Nucleus accumbens (tissue), 56 donors: ENCODE measurements at places on chromosomes 5 and 9.

GRCh38 chr9:134680393-134681060, 38.9 kb downstream of the COL5A1 start:
- no peak for DNase-seq

DNA sequence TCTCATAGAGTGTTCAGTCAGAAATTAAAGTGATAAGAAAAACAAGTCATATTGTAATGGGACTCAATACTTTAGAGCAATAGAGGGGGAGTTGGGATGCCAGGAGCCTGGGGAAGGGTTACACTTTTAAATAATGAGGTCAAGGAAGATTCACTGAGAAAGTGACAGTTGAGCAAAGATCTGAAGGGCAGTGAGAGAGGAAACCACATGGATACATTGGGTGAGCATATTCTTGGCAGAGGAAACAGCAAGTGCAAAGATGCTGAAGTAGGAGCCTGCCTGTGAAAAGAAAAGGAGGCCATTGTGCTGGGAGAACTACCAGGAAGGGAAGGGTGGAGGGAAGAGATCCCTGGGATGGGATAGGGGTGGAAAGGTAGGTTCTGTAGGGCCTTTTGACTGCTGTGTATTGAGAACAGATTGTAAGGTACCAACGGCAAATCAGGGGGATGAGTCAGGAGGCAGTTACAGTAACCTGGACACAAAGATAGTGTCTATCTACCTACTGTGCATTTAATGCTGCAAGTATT, 79.4 kb downstream of the PAM start:
- no peak for DNase-seq

GRCh38 chr9:26527931-26528330, 364.7 kb downstream of the CAAP1 start:
- no peak for DNase-seq

DNA sequence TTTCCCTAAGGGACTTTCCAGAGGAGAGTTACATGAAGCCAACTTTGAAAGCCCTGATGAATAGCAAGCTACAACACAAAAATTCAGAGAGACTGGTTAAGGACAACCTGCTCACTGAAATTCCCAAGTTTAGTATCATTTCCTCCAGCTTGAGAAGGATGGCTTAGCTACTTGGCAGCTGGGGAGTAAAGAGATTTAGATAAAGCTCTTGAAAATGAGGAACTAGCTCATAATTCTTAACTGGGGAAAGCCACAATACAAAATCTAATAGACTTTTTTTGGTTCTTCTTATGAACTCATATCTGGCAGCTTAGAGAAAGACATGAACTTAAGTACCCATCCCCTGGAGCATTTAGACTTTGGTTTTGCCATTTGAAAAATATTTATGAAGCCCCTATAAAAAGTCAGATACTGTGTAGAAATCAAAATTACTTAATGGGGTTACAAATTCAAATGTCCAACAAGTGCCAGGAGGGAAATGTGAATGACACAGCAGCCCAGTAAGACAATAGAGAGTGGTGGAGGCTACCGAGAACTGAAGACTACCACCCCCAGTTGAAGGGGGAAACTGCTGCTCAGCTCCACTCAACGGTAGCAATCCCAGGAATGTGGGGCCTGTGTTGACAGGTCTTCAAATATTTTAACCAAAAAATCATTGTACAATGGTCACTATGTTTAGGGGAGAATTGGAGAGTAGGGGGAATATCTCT, 79.4 kb upstream of the ADRB2 start:
- DNase-seq = no peak

DNA sequence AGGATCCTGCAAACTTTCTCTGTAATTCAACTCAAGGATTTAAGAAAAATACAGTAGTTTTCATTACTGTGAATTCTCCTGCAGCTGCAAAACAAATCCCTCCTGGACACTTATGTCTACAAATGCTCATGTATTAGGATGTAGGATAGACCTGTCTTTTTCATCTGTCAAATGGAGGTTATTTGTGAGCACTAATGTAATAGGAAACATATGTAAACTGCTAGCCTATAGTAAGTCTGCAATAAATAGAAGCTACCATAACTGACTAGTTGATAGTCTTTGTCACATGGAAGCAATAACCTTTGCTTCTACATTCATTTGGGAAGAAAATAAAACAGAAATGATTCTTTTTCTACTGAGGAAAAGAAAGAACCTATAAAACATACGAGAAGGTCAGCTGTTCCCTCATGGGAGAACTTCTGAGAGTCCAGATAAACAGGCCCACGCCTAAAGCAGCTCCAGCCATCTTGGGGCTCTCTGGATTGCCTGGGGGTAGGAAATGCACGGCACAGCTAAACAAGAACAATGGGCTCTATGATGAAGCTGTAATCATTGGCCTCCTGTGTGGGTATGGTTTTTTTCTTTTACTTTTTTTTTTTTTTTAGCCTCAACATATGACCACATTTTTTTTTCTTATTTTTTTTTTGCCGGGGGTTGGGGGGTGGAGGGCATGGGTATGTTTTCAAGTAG, 6.2 kb downstream of the KCNV2 start:
- DNase-seq = no peak

GRCh38 chr9:114804505-114804904, 1.3 kb downstream of the TNFSF15 start:
- no peak for DNase-seq

DNA sequence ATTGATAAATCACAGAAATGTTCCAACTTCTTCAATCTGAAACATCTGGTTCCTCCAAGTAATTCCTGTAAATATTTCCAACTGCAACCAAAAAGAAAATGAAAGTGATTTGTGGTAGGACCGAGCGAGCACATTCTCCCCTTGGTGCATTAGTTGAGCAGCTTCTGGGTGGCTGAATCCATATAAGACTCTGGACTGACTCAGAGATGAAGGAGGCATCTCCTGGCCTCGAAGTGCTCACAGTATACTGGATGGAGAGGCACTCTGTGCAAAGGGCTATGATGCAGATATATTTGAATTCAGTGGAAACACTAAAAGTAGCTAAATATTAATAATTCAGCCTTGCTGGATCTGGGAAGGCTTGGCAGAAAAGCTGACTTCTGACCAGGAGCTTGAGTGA, 265.0 kb downstream of the MARCHF11 start:
- DNase-seq = no peak

- no peak for DNase-seq
Measured at GRCh38 chr9:73157811-73158210, 6.1 kb downstream of the ANXA1 start.

DNA sequence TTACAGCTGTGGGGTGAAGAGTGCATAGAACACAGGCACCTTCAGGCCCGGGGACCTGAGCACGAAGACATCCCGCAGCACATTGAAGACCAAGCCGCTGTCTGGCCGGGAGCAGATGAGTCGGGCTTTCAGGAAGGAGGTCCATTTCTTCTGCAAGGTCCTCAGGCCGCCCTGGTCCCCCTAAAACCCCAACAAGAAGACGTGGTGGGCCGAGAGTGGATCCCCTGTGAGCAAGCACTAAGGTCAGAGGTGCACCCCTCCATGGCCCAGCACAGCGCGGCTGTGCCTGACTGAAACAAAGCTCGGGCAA, 70.5 kb downstream of the SECISBP2 start:
- DNase-seq = no peak
